ENCODE measurements at places on chromosomes 5 and 9. TPM values are rescaled to one million over a fixed set of nuclear protein-coding genes. Genes with fewer than 3 reads are reported as not detected.

NUTM2F gene
- total RNA-seq, result not detected

DNA sequence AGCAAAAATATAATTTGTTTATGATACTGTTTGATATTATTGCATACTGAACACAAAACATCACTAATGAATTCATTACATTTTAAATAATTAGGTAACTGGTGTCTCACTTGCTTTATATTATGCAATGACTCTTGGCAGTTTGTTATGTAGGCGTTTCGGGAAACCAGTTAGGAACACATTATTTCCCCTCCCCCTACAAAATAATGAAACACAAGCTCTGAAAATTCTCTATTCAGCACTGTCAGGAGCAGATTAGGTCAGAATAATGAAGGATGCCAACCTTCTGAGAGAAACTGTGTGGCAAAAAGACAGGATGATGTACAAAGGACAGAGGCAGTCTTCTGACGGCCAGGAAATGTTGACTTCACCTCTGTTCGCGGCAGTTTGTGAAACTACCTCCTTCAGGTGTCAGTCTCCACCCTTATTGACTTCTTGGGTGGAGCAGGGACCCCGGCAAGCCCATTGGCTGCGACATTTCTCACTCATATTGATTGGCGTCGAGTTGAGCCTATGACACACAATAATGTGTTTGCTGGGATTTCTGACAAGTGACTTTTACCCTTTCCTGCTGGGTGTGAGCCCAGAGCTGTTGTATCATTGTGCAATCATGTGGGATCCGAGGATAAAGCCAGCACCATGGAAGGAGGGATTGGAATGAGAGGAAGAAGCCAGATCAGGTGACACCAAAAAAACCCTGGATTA, 33.9 kb downstream of the SH3PXD2B start:
- DNase-seq, result peak; percentile 66
- no peaks in the 10 kb centered on the region for H3K36me3 ChIP-seq
- H3K4me3 ChIP-seq, result no peak overlapping the region
- H3K4me1 ChIP-seq, result peaks cover 2% of the 10 kb centered on the region
- H3K27me3 ChIP-seq, result peaks cover 8% of the 10 kb centered on the region

TOR1A gene
- total RNA-seq, result 38.5 TPM

CMBL gene
- 1.2 TPM for total RNA-seq

MEGF9 gene
- total RNA-seq, result 4.6 TPM

DNA sequence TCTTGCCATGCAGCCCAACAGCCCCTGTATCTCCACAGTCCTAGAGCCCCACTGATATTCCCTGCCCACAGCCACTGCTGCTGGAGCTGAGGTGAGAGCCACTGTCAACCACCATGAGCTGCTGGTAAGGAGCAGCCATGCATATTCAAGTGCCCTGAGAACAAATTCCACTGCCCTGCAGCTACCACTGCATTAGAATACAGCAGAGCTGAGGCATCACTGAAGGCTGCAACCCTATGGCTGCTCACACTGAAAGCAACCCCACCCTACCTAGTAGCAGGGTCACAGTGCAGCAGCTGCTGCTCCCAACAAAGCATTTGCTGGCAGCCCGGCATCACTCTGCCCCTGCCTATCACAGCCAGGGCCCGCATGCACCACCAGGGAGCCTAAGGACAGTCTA, 68.6 kb downstream of the SKIC3 start:
- no peak overlapping the region for H3K4me3 ChIP-seq
- H3K36me3 ChIP-seq, result peaks cover 73% of the 10 kb centered on the region
- no peak overlapping the region for H3K27ac ChIP-seq
- H3K4me1 ChIP-seq, result no peaks in the 10 kb centered on the region
- no peaks in the 10 kb centered on the region for H3K27me3 ChIP-seq

DNA sequence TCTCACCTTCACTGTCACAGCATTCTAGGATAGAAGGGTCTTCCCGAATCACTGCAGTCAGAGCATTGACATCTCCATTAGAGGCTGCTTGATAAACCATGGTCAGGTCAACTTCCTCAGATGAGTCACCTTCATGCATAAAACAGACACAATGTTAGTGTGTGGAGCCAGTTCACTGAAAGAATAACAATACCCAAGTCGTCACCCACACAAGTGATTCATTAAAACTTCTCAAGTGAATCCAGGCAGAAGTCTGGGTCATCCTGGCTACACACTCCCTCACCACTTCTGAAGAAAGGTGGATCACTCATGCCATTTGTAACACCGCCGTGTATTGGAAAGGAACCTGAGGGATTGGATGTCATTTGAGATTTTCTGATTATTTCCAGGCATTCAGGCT, 49.6 kb downstream of the ANKRD55 start:
- no peaks in the 10 kb centered on the region for H3K27me3 ChIP-seq
- no peak overlapping the region for H3K27ac ChIP-seq
- H3K4me1 ChIP-seq, result peaks cover 6% of the 10 kb centered on the region
- no peaks in the 10 kb centered on the region for H3K36me3 ChIP-seq
- no peak for DNase-seq

DNA sequence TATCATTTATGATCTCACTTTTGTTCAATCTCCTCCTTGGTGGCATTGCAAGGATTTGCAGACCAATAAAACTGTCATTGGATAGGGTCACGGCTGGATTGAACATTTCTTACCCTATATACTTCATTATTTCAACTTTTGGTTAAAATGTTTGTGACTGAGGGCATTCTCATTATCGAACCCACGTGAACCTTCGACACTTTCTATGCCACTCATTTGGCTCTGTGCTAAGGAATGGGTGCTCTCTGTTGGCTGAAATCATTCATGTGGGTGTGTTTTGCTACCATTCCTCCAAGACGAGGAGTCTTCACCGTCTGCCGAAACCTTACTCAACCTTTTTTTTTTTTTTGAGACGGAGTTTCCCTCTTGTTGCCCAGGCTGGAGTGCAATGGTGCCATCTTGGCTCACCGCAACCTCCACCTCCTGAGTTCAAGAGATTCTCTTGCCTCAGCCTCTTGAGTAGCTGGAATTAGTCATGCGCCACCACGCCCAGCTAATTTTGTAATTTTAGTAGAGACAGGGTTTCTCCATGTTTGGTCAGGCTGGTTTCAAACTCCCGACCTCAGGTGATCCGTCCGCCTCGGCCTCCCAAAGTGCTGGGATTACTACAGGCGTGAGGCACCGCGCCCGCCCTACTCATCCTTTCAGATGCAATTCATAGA, 62.5 kb downstream of the CSNK1A1 start:
- H3K36me3 ChIP-seq, result peaks cover 5% of the 10 kb centered on the region
- H3K4me1 ChIP-seq, result peaks cover 4% of the 10 kb centered on the region
- no peak overlapping the region for H3K4me3 ChIP-seq
- no peaks in the 10 kb centered on the region for H3K27me3 ChIP-seq
- DNase-seq, result no peak
- H3K27ac ChIP-seq, result no peak overlapping the region

DNA sequence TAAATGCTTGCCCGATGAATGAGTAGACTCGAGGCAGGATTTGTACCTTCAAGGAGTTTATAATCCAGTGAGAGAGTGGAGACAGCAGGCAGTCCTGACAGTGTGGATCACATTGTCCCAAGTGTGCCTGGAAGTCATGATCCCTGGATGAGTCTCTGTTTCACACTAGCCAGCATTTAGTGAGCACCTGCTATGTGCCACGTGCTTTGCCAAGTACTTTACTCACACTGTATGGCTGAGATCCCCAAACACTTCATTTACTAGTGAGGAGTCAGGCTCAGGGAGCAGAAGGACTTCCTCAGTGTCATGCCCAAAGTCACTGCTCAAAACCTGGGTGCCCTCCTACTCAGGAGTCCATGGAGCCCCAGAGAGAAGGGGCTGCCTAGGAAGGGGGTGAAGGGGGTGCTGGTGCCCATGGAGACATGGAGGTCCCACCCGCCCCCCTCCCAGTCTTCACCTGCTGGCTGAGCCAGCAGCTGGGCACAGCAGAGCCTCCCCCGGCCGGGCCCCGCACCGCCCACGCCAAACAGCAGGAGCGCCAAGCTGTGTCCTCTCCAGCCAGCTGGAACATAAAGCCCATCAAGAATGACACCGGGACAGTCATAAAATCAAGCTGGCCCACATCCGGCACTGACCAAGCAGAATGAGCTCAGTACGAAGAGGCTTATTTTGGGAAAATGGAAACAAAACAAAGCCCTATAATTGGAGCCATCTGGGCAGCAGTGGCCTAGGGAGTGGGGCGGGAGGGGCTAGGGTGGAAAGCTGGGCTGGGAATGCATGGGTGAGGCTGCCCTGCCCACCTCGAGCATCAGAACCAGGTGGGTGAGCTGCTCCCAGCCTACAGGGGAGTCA, 10.6 kb downstream of the LAMC3 start:
- no peak for DNase-seq
- no peak overlapping the region for H3K4me3 ChIP-seq
- H3K27ac ChIP-seq, result no peak overlapping the region
- H3K27me3 ChIP-seq, result peaks cover 18% of the 10 kb centered on the region
- H3K4me1 ChIP-seq, result no peaks in the 10 kb centered on the region

GRCh38 chr9:104256696-104257062, 162.6 kb downstream of the SMC2 start:
- no peaks in the 10 kb centered on the region for H3K4me1 ChIP-seq
- no peaks in the 10 kb centered on the region for H3K27me3 ChIP-seq
- H3K36me3 ChIP-seq, result no peaks in the 10 kb centered on the region

DNA sequence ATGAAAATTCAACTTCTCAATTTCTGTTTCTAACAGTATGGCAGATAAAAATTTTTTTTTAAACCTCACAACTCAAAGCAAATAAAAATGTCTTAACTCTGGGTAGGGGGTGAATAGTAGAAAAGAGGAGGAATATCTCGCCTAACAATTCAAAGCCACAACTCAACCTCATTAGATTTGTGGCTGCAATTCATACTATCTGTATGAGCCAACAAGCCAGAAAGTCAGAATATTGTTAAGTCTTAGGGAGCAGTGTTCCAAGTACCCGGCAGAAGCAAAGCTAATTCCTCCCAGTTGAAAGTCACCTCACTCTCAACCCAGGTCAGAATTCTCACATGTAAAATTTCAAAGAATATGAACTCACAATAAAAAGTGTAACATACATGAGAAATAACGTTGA, 15.0 kb downstream of the PJA2 start:
- H3K4me1 ChIP-seq, result peaks cover 63% of the 10 kb centered on the region
- no peaks in the 10 kb centered on the region for H3K27me3 ChIP-seq
- no peak overlapping the region for H3K4me3 ChIP-seq
- peaks cover 24% of the 10 kb centered on the region for H3K36me3 ChIP-seq
- no peak overlapping the region for H3K27ac ChIP-seq
- no peak for DNase-seq

- no peaks in the 10 kb centered on the region for H3K36me3 ChIP-seq
- no peak overlapping the region for H3K4me3 ChIP-seq
- H3K27ac ChIP-seq, result no peak overlapping the region
Observed at GRCh38 chr5:64301566-64301965, 135.9 kb downstream of the RNF180 start.

- no peak overlapping the region for H3K27ac ChIP-seq
- H3K4me3 ChIP-seq, result no peak overlapping the region
Observed at GRCh38 chr9:93667627-93668026, 91.2 kb downstream of the PHF2 start.

FGD3 gene
- total RNA-seq, result 41.3 TPM
